ENCODE measurements at places on chromosomes 11 and 22. TPM values are rescaled to one million over a fixed set of nuclear protein-coding genes. Genes with fewer than 3 reads are reported as not detected.

- H3K4me1 ChIP-seq, result no peaks in the 10 kb centered on the region
- no peaks in the 10 kb centered on the region for H3K36me3 ChIP-seq
- H3K4me3 ChIP-seq, result no peak overlapping the region
- H3K27ac ChIP-seq, result no peak overlapping the region
These were observed 683.9 kb downstream of the BRD1 start for GRCh38 chr22:49143812-49144211.

GRCh38 chr11:907668-908067 lies 2.9 kb downstream of the CHID1 start:
- DNase-seq, result no peak
- no peak overlapping the region for H3K27ac ChIP-seq
- H3K36me3 ChIP-seq, result peaks cover 12% of the 10 kb centered on the region

Gene CWC15
- total RNA-seq, result 22.3 TPM

DNA sequence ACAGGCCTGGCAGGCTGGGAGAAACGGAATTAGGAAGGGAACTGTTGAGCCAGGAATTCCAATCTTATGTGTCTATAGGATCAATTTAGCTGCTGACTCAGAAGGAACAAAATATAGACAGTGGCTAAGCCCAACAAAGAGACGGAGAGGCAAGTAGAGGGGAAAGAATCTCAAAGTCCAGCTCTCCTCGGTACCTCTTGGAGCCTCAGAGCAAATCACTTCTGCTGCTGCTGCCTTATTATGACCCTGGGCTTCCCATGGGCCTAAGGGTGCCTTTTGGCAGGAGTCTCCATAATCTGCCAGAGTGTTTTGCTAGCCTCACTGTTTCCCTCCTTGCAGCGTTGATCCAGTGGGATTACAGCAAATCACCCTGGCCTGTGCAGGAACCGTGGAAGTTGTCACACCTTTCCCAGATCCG lies 31.7 kb downstream of the PAX6 start:
- DNase-seq, result no peak
- H3K27ac ChIP-seq, result no peak overlapping the region
- no peaks in the 10 kb centered on the region for H3K4me1 ChIP-seq
- H3K4me3 ChIP-seq, result no peak overlapping the region
- H3K36me3 ChIP-seq, result no peaks in the 10 kb centered on the region
- no peaks in the 10 kb centered on the region for H3K27me3 ChIP-seq

- no peak overlapping the region for H3K4me3 ChIP-seq
- H3K36me3 ChIP-seq, result no peaks in the 10 kb centered on the region
- no peaks in the 10 kb centered on the region for H3K27me3 ChIP-seq
- H3K27ac ChIP-seq, result no peak overlapping the region
- H3K4me1 ChIP-seq, result no peaks in the 10 kb centered on the region
- no peak for DNase-seq
These were observed 30.4 kb downstream of the ADAMTS15 start for GRCh38 chr11:130478881-130479280.

- no peaks in the 10 kb centered on the region for H3K4me1 ChIP-seq
- no peak overlapping the region for H3K4me3 ChIP-seq
- H3K27ac ChIP-seq, result no peak overlapping the region
These were observed 54.2 kb downstream of the SLC25A17 start for GRCh38 chr22:40764763-40765441.

DNA sequence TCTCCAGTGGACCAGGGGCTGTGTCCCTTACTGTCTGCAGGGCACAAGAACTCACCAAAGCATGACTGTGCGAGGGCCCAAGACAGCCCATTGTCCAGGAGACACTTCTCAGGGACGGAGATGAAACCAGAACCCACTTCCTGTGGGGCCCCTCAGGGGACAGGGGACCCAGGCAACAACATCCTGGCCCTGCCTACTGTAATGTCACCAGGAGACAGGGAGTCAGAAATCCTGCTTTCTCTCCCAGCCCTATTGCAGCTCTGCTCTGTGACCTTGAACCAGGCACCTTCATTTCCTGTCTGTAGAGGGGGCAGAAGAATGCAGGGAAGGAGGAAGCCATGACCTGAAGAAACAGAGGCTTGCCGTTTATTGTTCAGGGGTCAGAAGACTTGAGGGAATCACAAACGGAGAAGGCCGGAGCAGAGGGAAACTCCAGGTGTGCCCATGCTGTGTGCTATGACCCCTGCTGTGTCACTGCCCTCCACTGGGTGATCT lies 98.0 kb downstream of the NAT10 start:
- DNase-seq, result no peak
- H3K36me3 ChIP-seq, result no peaks in the 10 kb centered on the region
- H3K4me3 ChIP-seq, result no peak overlapping the region
- H3K27me3 ChIP-seq, result no peaks in the 10 kb centered on the region

GRCh38 chr22:32802237-32802765 lies 796 bp downstream of the TIMP3 start:
- no peak for DNase-seq
- no peaks in the 10 kb centered on the region for H3K4me1 ChIP-seq
- no peaks in the 10 kb centered on the region for H3K36me3 ChIP-seq
- no peak overlapping the region for H3K4me3 ChIP-seq
- no peak overlapping the region for H3K27ac ChIP-seq

Gene OR2AG2
- total RNA-seq, result 0.14 TPM

DNA sequence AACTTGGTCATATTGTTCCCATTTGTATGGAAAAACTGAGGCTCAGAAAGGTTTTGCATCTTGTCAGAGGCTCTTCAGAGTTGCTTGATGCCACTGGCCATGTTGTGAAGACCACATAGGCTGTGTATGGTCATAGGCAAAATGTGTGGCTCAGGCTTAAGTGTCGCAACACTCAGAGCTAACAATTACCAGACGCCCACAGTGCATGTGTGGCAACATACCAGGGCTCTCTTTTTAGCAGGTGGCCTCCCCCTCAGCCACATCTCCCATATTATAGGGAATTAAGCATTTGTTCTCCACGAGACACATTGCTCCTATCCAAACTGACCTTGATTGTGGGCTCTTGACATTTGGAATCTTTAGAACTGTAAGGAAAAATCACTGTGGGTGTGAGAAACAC lies 802.5 kb downstream of the DLG2 start:
- no peak for DNase-seq
- H3K36me3 ChIP-seq, result no peaks in the 10 kb centered on the region
- no peaks in the 10 kb centered on the region for H3K4me1 ChIP-seq
- no peak overlapping the region for H3K27ac ChIP-seq
- no peaks in the 10 kb centered on the region for H3K27me3 ChIP-seq

GRCh38 chr11:86954269-86955110 lies 705 bp downstream of the FZD4 start:
- H3K27ac ChIP-seq, result peak overlapping the region; percentile 93
- H3K4me1 ChIP-seq, result no peaks in the 10 kb centered on the region
- H3K4me3 ChIP-seq, result peak overlapping the region; percentile 93
- no peaks in the 10 kb centered on the region for H3K27me3 ChIP-seq

- no peaks in the 10 kb centered on the region for H3K36me3 ChIP-seq
- H3K4me1 ChIP-seq, result no peaks in the 10 kb centered on the region
- no peak overlapping the region for H3K27ac ChIP-seq
- H3K27me3 ChIP-seq, result no peaks in the 10 kb centered on the region
- no peak overlapping the region for H3K4me3 ChIP-seq
These were observed 7.5 kb downstream of the DIXDC1 start for GRCh38 chr11:111944651-111945051.

DNA sequence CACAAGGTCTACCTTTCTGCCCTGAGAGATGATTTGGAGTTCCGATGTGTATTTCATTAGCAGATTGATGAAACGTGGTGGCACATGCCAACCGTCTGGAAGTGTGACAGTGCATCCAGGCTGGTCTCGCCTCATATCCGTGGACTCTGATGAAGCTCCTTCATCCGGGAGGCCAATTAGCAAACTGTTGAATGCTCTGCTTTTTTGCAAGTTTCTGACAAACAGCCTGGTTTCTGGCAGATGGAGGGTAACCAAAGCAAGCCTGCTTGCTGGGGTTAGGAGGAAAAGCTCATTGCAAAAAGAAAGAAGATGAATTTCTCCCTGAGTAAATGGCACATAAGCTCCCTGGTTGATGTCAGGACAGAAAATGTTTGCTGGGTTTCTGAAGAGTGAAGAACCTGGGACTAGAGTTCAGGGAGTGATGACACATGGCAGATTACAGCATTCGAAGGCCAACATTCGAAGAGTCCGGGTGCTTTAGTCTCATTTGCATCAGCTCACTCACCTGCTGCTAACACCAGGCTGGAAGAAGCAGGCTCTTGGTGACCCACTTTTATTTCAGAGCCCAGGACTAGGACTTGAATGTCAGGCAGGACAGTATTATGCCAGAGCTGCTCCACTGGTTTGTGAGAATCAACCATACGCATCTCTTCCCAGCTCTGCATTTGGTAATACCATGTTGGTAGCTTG lies 135.9 kb upstream of the TTC12 start:
- no peak overlapping the region for H3K4me3 ChIP-seq
- H3K27me3 ChIP-seq, result no peaks in the 10 kb centered on the region
- H3K27ac ChIP-seq, result no peak overlapping the region
- DNase-seq, result no peak

Gene DGAT2
- 10.2 TPM for total RNA-seq

Gene MYBPC3
- 0.09 TPM for total RNA-seq

Gene TMEM191C
- total RNA-seq, result 0.51 TPM

DNA sequence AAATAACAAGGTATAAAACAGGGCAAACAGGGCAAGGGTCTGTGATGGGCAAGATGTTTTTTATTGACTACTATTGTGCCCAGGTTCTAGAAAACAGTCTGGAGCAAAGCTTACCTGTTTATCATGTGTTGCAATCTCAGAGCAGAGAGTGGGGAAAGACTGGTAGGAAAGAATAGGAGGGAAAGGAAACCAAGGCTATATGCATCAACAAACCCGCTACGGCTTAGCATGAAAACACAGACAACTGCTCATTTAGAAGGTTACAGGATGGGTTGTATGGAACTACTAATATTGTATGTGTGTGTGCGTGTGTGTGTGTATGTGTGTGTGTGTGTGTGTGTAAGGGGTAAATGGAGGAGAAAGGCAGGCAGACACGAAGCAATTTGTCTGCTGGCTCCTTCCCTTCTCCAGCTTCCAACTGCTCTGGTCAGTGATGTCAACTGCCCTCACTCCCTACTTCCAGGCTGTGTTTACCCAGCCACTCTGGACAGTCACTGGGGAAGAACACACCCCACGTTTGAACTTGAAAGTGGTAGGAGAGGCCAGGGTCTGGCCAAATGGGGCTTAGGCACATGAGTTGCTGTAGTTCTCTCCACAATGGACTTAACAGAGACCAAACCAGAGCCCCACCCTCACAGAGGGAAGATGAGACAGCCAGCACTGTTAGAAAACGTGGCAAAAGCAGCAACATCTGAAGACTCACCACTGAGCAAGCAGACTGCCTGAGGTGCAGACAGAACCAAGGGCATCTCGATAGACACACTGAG lies 47.0 kb downstream of the GAB2 start:
- no peak for DNase-seq
- H3K4me1 ChIP-seq, result no peaks in the 10 kb centered on the region
- H3K27me3 ChIP-seq, result no peaks in the 10 kb centered on the region
- H3K4me3 ChIP-seq, result no peak overlapping the region

DNA sequence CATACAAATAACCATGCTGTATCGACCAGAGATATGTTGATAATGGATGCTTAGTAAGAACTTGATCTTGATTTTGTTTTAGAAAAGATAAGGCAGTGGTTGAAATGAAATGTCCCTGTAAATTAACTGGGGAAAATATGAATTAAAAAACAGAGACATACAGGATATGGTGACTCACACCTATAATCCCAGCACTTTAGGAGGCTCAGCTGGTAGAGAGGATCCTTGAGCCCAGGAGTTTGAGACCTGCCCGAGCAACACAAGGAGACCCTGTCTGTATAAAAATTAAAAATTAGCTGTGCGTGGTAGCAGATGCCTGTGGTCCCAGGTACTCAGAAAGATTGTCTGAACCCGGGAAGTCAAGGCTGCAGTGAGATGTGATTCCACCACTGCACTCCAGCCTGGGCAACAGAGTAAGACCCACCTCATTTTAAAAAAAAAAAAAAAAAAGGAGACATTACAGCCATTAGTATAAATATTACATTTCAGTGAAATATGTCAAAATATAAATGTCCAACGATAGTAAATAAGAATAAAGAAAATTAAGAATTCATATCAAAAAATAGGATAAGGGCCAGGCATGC lies 4.6 kb downstream of the PICALM start:
- H3K4me1 ChIP-seq, result peaks cover 14% of the 10 kb centered on the region
- no peaks in the 10 kb centered on the region for H3K27me3 ChIP-seq
- no peak overlapping the region for H3K27ac ChIP-seq
- H3K4me3 ChIP-seq, result no peak overlapping the region

- no peak overlapping the region for H3K4me3 ChIP-seq
- no peaks in the 10 kb centered on the region for H3K36me3 ChIP-seq
- no peak for DNase-seq
- H3K27ac ChIP-seq, result no peak overlapping the region
- H3K4me1 ChIP-seq, result no peaks in the 10 kb centered on the region
- no peaks in the 10 kb centered on the region for H3K27me3 ChIP-seq
These were observed 1.7 kb downstream of the RASD2 start for GRCh38 chr22:35542157-35542938.

- no peaks in the 10 kb centered on the region for H3K4me1 ChIP-seq
- H3K27ac ChIP-seq, result no peak overlapping the region
- no peak for DNase-seq
- H3K36me3 ChIP-seq, result no peaks in the 10 kb centered on the region
- no peak overlapping the region for H3K4me3 ChIP-seq
- no peaks in the 10 kb centered on the region for H3K27me3 ChIP-seq
These were observed 68.5 kb upstream of the IGLL5 start for GRCh38 chr22:22818861-22819855.

GRCh38 chr22:21865041-21865440 lies 2.4 kb downstream of the MAPK1 start:
- H3K27me3 ChIP-seq, result no peaks in the 10 kb centered on the region
- H3K36me3 ChIP-seq, result no peaks in the 10 kb centered on the region
- peaks cover 27% of the 10 kb centered on the region for H3K4me1 ChIP-seq
- DNase-seq, result no peak
- no peak overlapping the region for H3K27ac ChIP-seq

- no peak for DNase-seq
- H3K27ac ChIP-seq, result no peak overlapping the region
- H3K27me3 ChIP-seq, result no peaks in the 10 kb centered on the region
- H3K4me1 ChIP-seq, result no peaks in the 10 kb centered on the region
- H3K36me3 ChIP-seq, result peaks cover 13% of the 10 kb centered on the region
- H3K4me3 ChIP-seq, result no peak overlapping the region
These were observed 12.9 kb downstream of the IL17RA start for GRCh38 chr22:17097701-17098100.

Gene CELSR1
- 0.75 TPM for total RNA-seq

- peaks cover 10% of the 10 kb centered on the region for H3K4me1 ChIP-seq
- H3K4me3 ChIP-seq, result peak overlapping the region; percentile 86
- no peaks in the 10 kb centered on the region for H3K27me3 ChIP-seq
- no peaks in the 10 kb centered on the region for H3K36me3 ChIP-seq
These were observed 524 bp downstream of the MTMR2 start for GRCh38 chr11:95923439-95923727.

- H3K4me1 ChIP-seq, result no peaks in the 10 kb centered on the region
- no peak overlapping the region for H3K27ac ChIP-seq
- H3K36me3 ChIP-seq, result no peaks in the 10 kb centered on the region
- H3K27me3 ChIP-seq, result no peaks in the 10 kb centered on the region
These were observed 359.5 kb downstream of the TMEM135 start for GRCh38 chr11:87397011-87397865.

DNA sequence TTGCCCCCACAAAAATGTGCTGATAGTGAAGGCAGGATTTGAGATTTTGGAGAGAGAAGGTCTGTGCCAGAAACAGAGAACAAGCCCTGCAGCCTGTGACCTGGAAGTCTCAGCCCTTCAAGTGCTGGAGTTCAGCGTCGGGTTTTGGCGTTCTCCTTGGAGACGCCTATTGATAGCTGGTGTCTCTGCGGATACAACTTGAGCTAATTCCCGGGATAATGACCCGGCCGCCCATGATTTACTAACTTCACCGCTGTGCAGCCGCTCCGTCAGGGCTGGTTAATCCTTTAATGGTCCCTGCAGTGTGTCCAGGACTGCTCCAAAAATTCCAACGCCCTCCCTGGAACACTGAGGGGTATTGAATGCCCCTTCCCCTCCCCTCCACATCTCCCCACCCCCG lies 76.6 kb downstream of the WT1 start:
- H3K4me1 ChIP-seq, result no peaks in the 10 kb centered on the region
- no peaks in the 10 kb centered on the region for H3K36me3 ChIP-seq
- DNase-seq, result no peak
- no peaks in the 10 kb centered on the region for H3K27me3 ChIP-seq
- H3K4me3 ChIP-seq, result no peak overlapping the region
